ENCODE measurements at places on chromosomes 5 and 9.

DNA sequence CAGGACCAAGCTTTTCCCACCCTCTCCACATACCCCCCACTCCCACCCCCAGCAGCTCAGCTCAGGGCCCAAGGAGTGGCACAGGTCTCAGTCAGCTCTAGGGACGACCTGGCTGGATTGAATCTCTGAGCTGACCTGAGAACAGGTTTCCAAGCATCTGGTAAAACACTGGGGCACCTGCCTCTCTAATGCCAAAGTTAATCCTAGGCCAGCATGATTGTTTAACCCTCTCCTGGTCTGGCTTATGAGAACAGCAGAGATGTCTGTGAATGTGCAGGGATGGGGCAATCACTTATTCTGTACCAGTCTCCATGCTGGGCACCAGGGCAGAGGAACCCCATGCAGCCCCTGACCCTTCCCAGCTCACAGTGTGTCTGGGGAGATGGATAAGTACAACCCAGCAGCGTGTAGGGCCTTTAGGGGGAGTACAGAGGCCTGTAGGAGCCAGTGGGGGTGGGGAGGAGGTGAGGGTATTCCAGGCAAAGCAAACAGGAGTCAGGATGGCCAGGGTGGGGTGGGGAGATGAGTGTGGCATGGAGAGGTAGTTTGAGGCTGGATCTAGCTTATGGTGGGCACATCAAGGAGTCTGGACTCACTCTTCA, 678 bp upstream of the KIF12 start:
- no peak for DNase-seq

DNA sequence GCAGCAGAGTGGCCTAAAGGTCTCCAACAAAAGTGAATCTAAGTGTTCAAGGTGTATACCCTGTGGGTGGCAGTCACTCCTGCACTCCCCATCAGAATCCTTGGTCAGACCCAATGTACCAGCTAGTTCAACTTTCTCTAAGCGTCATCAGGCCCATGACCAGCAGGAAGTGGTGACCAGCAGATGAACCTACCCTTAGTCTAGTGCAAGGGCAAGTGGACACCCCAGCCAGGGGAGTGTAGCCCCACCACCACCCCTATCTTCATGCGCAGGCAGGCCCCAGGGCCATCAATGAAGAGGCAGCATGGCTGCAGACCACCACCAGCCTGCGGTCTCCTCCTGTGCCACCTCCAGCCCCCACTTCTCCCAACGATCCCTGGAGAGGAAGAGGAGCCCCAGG, 213.1 kb downstream of the AGTPBP1 start:
- no peak for DNase-seq

GRCh38 chr5:111143910-111144309, 51.8 kb downstream of the WDR36 start:
- DNase-seq: no peak

DNA sequence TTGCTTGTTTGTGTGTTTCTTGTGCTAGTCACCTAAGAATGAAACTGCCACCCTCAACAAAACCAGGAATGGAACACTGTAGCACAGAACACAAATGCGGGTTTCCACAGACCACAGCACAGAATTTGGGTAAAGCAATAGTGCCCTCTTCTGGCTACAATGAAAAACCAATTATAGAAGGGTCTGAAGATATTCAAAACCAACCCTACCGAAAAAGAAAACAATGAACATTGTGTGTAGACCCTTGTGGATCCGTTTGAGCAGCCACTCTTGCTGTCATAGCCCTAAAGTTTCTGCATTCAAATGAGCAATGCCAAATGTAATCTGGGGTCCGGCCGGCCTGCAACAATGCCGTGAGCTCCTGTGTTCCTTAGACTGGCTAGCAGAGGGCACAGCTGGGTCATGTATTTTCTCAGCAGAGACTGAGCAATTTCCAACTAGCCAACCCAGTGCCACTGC, 8.3 kb upstream of the ENC1 start:
- DNase-seq: no peak

GRCh38 chr5:124065508-124065907, 553.5 kb downstream of the CSNK1G3 start:
- no peak for DNase-seq

- no peak for DNase-seq
These were observed 13.2 kb upstream of the FAM120AOS start for GRCh38 chr9:93466416-93467061.

GRCh38 chr5:1338506-1339070, 6.3 kb downstream of the CLPTM1L start:
- DNase-seq: no peak

DNA sequence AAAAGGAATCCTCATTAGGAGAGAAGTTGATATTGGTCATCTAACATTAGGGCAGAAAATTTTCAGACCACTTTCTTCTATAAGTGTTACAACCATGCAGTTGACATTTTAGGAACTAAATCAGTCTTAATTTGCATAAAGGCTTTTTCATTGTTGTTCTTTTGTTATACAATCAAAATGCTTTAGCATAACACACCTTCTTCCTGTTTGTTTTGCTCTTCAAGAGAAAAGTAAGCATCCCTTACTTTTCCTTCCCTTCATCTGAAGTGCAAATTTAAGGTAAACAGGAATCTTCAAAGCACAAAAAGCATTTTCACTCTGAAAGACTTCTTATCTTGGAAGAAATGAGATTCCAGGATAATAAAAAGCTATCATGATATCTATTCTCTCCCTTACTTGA, 273.6 kb downstream of the PTPRD start:
- no peak for DNase-seq

- no peak for DNase-seq
These were observed 87.0 kb upstream of the PHYKPL start for GRCh38 chr5:178319541-178320041.

DNA sequence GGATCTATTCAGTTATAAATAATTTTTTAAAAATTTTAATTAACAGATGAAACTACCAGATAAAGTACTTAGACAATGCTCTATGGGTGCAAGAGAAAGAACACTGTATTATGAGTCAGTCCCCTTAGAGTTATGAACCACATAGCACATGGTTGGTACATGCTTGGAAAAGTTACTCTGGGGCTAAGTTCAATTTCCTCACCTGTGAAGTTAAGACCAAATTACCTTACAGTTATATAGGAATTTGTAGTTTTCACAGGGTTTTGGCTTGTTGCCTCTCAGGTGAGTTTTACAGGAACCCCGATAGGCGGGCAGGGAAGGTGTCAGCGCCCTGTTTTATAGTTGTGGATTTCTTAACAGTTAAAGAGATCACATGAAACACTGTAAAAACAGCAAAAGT, 1.2 kb downstream of the PANK3 start:
- DNase-seq: no peak

GRCh38 chr5:32574540-32575175, 10.7 kb upstream of the SUB1 start:
- no peak for DNase-seq

GRCh38 chr9:111993319-111993718, 96.7 kb downstream of the UGCG start:
- no peak for DNase-seq

Data from activated naive CD4-positive, alpha-beta T cell (primary cell).